ENCODE measurements at places on chromosomes 4 and X. TPM values are rescaled to one million over a fixed set of nuclear protein-coding genes. Genes with fewer than 3 reads are reported as not detected.

- no peak for DNase-seq
Observed at GRCh38 chr4:181613200-181613599, 630.0 kb upstream of the TENM3 start.

GRCh38 chrX:3697701-3698279 lies 15.7 kb downstream of the PRKX start:
- DNase-seq = no peak

DNA sequence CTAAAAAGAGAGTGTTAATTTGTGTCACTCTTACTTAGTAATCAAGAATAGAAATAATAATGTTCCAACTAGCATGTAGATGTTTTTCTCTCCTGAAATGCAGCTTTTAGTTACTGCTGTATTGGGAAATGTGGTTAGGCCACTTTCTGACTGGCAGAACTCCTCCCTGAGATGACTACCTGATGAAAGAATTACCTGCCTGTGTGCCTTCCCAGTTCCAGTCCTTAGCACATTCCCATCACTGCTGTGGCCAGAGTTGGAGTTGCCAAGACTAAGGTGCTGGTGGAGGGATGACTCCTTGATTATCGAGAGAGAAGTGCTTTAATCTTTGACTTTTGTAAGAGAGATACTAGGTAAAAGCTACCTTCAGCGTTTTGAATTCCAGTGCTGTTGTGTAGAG lies 9.5 kb downstream of the GAB1 start:
- DNase-seq = no peak

- DNase-seq = no peak
Observed at GRCh38 chrX:12065251-12065650, 73.0 kb upstream of the FRMPD4 start.

- DNase-seq = no peak
Observed at GRCh38 chr4:88982757-88983156, 74.2 kb downstream of the FAM13A start.

DNA sequence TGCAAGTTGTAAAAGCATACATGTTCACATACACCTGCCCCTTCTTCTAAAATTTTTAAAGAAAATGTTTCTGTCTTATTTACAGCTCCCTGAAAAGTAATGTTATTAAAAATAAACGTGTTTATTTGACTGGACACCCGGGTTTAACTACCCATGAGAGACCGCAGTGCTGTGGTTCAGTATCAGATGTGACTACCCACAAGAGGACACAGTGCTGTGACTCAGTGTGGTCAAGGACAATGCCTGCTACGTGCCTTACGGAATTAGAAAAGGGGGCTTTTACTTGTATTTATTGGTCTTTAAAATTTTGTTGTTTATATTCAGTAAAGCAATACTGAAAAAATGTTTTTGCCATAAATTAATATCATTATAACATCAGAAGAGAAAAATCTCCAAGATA lies 641.4 kb downstream of the TRIML1 start:
- DNase-seq = no peak

- DNase-seq = no peak
Observed at GRCh38 chr4:110676241-110676640, 53.4 kb upstream of the PITX2 start.

- DNase-seq = peak; percentile 76
Observed at GRCh38 chrX:153692611-153693156, 5.0 kb downstream of the SLC6A8 start.

- DNase-seq = no peak
Observed at GRCh38 chrX:101906136-101906796, 25.6 kb downstream of the ZMAT1 start.

Gene PABPC1L2B
- total RNA-seq = not detected

Gene CASP3
- total RNA-seq = 32.6 TPM

Gene ZNF157
- total RNA-seq = 0.40 TPM

Gene TCEAL6
- not detected for total RNA-seq

Gene SMIM10
- total RNA-seq = 6.5 TPM

Data from spleen (tissue), 13 donors.